Activated CD8-positive, alpha-beta T cell treated with anti-CD3 and anti-CD28 coated beads, Interleukin-2, amount 10 ng/mL, durations not matched to agents 7 days and 5 days (primary cell): ENCODE measurements at places on chromosomes 2 and 18. TPM values are rescaled to one million over a fixed set of nuclear protein-coding genes. Genes with fewer than 3 reads are reported as not detected.

DNA sequence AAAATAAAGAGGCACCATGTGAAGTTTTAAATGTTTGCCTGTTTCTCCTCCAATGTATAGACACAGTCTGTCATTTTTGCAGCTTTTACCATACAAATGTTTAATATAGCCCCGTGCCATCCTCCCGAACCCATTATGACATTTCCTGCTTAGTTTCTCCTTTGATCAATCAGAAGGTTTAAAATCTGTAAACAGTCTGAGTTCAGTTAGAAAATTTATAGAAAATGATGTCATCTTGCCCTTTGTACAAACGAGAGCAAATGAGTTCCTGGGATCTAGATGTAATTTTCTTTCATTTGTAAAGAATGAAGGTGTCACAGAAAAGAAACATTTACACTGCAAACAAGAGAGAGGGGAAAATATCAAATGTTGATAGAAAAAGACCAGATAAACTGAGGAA, 62.7 kb upstream of the NFU1 start:
- no peak for DNase-seq

GRCh38 chr2:233387667-233388528, 33.6 kb downstream of the DGKD start:
- no peak for DNase-seq

DNA sequence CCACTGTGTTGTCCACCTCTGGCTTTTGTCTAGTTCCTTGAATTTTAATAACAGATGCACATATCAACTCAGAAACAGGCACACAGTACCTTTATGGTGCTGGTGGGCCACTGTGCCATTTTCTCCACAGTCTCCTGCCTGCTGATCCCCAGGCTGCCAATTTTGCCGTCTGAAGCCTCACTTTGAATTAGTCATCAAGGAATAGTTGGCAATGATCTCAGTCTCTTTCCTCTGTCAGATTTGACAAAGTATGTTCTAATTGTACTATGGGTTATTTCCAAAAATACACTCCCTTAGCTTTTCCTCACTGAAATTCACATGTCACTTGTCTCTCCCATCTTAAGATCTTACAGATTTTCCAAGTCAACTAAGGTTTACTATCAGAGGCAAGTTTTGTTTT, 140.7 kb downstream of the ZNF516 start:
- DNase-seq = no peak

DNA sequence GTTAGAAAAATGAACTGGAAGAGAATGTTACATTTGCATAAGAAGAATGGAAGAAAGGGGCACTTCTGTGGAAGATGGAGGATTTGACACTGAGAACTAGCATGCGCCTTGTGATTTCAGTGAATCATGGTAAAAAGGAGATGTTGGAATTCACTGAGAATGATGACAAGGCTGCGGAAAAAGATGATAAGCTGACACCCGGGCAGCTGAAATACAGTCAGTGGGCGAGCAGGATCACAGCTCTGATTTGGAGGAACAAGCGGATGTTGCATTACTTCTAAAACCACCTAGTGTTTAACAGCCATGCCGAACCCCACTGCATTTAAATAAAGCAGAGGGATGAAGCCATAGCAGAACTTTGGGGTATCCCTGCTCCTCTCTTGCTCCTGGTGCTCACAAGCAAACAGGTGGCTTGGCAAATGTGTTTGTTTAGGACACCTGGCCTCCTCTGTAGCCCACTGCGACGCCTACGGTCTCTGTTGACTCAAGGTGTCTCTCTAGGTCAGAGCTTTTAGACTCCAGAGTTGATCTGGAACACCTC, 134.9 kb downstream of the NDUFA10 start:
- no peak for DNase-seq

- no peak for DNase-seq
Observed at GRCh38 chr2:71880846-71881610, 266.6 kb downstream of the CYP26B1 start.

DNA sequence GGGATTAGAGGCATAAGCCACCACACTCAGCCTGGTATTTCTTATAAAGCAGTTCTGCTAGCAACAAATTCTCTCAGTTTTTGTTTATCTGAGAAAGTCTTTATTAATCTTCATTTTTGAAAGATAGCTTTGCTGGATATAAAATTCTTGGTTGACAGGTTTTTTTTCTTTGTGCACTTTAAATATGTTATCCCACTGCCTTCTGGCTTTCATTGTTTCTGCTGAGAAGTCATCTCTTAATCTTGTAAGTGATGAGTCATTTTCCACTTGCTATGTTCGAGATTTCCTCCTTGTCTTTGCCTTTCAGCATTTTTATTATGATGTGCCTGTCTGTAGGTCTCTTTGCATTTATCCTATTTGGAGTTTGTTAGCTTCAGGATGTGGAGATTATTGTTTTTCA, 5.9 kb upstream of the ELAC1 start:
- no peak for DNase-seq

GRCh38 chr18:65592435-65592834, 158.4 kb upstream of the CDH7 start:
- DNase-seq = no peak

DNA sequence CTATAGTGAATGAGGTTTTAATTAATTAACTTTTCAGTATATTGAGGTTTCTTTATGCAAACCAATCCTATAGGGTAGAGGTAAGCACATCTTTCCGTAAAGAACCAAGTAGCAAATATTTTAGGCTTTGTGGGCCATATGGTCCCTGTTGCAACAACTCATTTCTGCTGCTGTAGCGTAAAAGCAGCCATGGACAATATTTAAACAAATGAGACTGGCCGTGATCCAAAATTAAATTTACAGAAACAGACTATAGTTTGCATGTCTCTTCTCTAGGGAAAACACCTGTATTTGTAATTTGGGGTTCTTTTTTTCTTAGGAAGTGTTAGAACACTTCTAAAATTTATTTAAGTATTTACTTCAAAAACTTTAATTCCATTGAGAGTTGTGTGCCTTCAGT, 104.3 kb downstream of the KYNU start:
- no peak for DNase-seq

GRCh38 chr2:236241181-236242056, 22.8 kb downstream of the ASB18 start:
- no peak for DNase-seq

DNA sequence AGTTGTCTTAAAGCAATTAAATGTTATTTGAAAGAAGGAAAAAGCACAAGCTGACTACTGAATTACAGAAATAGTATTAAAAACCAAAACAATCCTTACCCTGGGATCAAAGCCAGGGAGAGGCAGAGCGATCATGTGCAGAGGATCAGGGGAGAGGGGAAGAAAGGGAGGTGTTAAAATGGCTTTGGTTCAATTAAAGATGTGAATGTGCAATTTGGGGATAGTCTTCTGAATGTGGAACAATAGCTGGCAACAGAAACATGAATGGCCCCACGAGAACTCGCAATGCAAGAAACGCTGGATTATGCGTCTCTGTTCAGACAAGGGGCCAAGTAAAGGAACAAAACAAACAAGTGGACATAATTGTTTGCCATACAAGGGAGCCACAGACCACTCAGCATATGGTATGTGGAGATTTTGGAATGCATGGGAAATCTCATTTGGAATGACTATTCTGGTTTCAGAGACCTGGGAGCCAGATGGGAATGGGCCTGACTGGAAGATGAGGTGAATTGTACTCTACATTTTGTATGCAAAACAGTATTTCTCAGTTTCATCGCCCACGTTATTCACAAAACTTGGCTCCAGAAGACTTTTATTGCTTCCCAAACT, 155.4 kb downstream of the SLC4A3 start:
- DNase-seq = no peak

DNA sequence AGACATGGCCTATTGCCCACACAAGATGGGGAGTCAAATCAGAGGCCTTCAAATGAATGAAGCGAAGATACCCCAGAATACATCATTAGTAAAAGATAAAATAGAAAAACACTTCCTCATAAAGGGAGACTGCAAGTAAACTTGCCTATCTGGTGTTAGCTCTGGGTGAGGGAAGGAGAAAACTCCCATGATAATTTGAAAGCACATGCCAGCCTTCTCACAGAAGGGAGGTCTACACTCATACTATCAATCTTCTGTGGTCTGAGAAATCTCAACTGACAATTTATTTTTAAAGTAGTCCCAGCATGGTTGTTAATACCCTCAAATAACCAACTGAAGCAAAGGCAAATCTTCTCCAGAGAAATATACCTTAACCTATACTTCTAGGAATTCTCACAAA, 75.4 kb downstream of the EXOC6B start:
- DNase-seq = no peak

GRCh38 chr2:176638167-176639015, 369.1 kb downstream of the MTX2 start:
- DNase-seq = peak; percentile 70

GRCh38 chr2:77099961-77100360, 422.2 kb downstream of the LRRTM4 start:
- DNase-seq = no peak

- DNase-seq = no peak
Observed at GRCh38 chr2:76667821-76668271, 854.3 kb downstream of the LRRTM4 start.

GRCh38 chr2:48221846-48222516, 308.0 kb upstream of the STON1 start:
- DNase-seq = no peak

DNA sequence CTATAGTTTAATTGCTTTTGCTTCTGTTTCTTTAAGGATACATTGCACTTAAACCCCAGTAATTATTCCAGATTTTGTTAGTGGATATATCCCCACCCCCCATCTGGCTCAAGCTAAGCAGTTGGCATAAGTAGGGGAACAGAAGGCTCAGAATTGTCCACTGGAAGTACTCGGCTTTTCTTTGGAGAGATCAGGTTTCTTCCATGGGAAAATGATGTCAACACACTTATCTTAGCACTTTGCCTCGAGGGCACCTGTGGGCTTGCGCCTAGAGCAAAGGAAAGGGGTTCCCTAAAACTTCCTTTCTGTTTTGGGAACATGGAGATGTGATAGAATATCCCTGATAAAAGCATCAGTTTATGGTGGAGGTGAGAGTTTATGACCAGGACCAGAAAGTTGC, 130.6 kb downstream of the FMNL2 start:
- DNase-seq = no peak

GRCh38 chr2:67660015-67660602, 263.0 kb downstream of the ETAA1 start:
- no peak for DNase-seq

DNA sequence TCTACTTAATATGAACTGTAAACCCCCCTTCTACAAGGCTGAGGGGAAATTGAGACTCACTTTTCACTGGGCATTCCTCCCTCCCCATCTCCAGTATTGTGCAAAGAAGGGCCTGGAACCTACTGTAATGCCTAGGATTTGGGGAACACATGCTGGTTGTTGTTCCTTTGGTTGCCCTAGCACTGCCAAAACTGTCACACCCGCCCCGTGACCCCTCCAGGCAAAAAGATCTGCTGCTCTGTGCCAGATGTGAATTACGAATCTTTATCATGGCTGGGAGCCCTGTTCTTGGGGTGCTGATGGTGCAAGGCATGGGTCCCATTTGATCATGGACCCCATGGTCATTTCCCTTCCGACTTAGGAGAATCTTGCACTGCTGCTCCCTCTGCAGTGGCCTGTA, 95.4 kb downstream of the CABLES1 start:
- no peak for DNase-seq

GRCh38 chr2:97870396-97870843, 125.3 kb downstream of the TMEM131 start:
- DNase-seq = peak; percentile 79

The CYP27A1 gene
- not detected for total RNA-seq

The ZNF24 gene
- 53.2 TPM for total RNA-seq

The ZNF804A gene
- not detected for total RNA-seq

The SULT1C4 gene
- total RNA-seq = not detected

The IL36G gene
- not detected for total RNA-seq

The ALPP gene
- total RNA-seq = not detected

The SCN7A gene
- not detected for total RNA-seq

The PPP1R1C gene
- total RNA-seq = not detected

The RFTN2 gene
- total RNA-seq = not detected

The CCDC178 gene
- total RNA-seq = not detected

The TUBA3E gene
- not detected for total RNA-seq
